Chondrocyte (in vitro differentiated cells): ENCODE measurements at places on chromosomes 2 and 18.

GRCh38 chr2:12718015-12718671 lies 1.4 kb downstream of the TRIB2 start:
- DNase-seq: no peak

- peak; percentile 49 for DNase-seq
These were observed 42.5 kb downstream of the PSD4 start for GRCh38 chr2:113216321-113216720.

DNA sequence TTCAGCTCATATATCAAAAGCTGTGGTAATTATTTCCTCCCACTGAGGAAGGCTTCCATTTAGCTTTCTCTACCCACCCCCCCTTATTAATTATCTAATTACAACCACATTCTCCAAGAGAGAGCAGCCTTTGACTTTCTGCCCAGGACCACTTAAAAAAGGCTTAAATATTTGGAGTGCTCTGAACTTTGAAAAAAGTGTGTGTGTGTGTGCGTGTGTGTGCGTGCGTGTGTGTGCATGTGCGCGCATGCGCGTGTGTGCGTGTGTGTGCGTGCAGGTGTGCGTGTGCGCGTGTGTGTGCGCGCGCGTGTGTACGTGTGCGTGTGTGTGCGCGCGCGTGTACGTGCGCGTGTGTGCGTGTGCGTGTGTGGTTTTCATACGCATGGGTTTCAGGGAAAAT lies 57.8 kb downstream of the TWIST2 start:
- no peak for DNase-seq

- no peak for DNase-seq
These were observed 74.9 kb downstream of the TDRD15 start for GRCh38 chr2:21198637-21199036.

GRCh38 chr2:232900811-232901735 lies 31.0 kb downstream of the SNORC start:
- no peak for DNase-seq

DNA sequence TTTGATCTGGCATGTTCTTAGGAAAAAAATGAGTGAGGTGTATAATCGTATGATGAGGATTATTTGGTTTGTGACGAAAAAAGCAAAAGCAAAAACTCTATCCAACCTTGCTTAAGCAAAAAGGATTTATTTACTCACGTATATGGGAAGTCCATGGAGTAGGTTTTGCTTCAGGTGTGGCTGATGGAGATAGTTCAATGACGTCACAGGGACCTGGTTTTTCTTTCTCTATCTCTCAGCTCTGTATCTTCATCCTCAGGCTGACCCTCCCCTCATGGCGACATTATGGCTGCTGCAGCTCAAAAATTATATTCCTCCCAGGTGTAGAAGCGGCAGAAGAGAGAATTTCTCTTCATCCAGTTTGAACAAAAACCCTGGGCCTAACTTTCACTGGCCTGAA lies 8.9 kb downstream of the TMSB10 start:
- no peak for DNase-seq

- no peak for DNase-seq
These were observed 31.5 kb upstream of the PDIA6 start for GRCh38 chr2:10844097-10844496.

DNA sequence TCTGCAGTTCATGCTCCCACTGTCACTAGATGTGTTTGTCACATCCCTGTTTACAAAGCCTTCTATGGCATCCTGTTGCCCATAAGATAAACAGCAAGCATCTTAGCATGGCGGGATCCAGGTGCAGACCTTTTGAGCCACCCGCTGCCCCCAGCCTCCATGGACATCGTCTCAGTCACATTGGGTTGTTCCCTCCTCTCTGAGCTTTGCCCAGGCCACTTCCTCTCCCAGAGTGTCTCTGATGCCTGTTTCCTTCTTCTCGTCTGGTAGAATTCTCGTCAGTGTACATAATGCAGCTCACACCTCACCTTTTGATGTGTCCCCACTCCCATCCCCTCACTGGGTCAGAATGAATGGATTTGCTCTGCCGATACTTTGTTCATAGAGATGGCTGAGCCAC lies 239.0 kb upstream of the APCDD1 start:
- DNase-seq: no peak

GRCh38 chr2:235643680-235644511 lies 150.1 kb downstream of the AGAP1 start:
- no peak for DNase-seq

GRCh38 chr18:48641981-48642380 lies 103.2 kb downstream of the CTIF start:
- no peak for DNase-seq

- DNase-seq: no peak
These were observed 74.8 kb upstream of the RIOK3 start for GRCh38 chr18:23378302-23378686.

GRCh38 chr2:207530160-207531031 lies 634 bp downstream of the CREB1 start:
- DNase-seq: peak; percentile 86

GRCh38 chr2:2275451-2275850 lies 55.6 kb downstream of the MYT1L start:
- DNase-seq: no peak

GRCh38 chr2:188573453-188573852 lies 281.8 kb downstream of the GULP1 start:
- no peak for DNase-seq

- DNase-seq: no peak
These were observed 31.6 kb downstream of the THNSL2 start for GRCh38 chr2:88201811-88202169.

DNA sequence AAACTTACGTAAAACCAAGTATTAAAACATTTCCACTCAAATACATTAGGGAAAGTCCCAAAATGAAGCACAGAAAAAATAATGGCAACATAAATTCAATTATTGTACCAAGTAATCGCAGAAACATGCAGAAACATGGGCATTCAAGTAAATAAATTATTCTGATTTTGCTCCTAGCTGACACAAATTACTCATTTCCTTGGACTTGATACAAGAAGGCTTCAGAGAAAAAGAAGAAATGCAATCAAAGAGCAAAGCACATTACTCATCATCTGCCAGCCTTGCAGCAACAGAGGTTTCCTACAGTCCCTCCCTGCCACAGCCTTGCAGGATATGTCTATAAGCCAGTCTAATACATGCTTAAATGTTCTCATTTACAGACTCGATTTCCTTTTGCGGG lies 439.8 kb upstream of the LYPD1 start:
- DNase-seq: no peak

GRCh38 chr2:176111309-176111663 lies 4.2 kb downstream of the HOXD11 start:
- DNase-seq: no peak

GRCh38 chr2:240296104-240296406 lies 139.4 kb upstream of the GPC1 start:
- DNase-seq: no peak

DNA sequence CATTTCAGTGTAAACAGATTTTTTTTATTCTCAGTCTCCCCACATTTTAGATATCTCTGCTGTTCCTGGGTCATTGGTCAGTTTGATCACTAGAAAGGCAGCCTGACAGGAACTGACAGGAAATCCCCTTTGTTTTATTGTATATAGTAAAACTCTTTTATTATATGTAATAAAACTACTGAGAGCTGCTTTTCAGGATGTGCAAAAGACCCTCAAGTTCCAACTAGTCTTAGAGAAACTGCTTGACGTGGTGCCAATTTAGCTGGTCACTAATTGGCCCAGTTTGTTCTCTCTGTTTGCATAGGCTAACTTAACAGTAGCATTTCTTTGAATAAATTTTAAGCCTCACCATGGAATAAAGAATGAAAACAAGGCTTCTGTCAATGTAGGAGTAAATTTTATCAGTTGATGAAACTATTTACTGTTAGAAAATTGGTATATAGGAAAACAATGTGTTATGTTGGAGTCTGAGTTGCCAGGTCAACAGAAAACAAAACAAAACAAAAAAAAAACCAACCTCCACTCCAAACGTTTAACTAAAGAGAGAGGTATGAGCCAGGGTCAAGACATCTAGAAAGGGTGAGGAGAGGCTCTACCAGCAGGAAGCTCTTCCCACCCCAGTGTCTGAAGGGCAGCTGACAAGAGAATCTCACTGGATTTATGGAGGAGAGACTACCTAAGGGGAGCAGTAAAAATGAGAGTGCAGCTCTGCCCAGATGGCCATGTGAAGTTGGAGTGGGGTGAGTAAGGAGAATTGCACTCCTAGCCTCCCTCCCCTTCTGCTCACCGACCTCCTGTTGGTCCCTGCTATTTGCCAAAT lies 184.6 kb downstream of the ST6GAL2 start:
- no peak for DNase-seq

- DNase-seq: no peak
These were observed 10.7 kb downstream of the KIF3C start for GRCh38 chr2:25971596-25971995.

GRCh38 chr2:205685314-205686055 lies 3.2 kb downstream of the NRP2 start:
- no peak for DNase-seq

- no peak for DNase-seq
These were observed 315.7 kb upstream of the CWC22 start for GRCh38 chr2:180322781-180323180.

DNA sequence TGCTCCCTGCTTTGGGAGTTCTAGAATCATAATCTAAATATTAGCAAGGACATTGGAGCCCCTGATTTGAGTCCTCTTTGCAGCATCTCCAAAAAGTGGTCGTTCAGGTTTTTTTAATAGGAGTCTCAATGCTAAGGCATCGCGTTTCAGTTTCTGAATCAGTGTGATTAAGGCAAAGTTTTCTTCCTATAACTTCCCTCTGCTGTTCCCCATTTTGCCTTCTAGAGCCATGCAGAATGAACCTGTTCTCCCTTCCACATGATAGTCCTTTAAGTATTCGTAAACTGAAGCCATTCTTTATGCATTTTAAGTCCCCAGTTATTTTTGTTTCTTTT lies 159.5 kb downstream of the PTGR3 start:
- DNase-seq: no peak

DNA sequence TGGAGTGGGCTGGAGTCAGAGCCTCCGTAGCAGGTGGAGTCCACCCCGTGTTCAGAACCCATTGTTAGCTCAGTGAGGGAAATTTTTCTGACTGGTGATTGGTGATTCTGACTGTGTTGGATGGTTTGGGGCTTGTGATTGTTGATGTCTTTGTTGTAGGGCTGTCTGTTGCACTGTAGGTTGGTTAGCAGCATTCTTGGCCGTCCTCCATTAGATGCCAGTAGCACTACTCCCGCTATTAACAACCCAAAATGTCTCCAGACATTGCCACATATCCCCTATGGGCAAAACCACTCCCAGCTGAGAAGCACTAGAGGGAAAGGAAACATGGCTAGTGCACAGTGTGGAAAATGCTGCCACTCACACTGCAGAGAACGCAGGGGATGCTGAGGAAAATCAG lies 51.7 kb downstream of the ARMC9 start:
- DNase-seq: no peak

GRCh38 chr2:217691920-217692666 lies 310.7 kb downstream of the TNS1 start:
- no peak for DNase-seq

- DNase-seq: no peak
These were observed 107.0 kb upstream of the PTPRM start for GRCh38 chr18:7459851-7460770.

DNA sequence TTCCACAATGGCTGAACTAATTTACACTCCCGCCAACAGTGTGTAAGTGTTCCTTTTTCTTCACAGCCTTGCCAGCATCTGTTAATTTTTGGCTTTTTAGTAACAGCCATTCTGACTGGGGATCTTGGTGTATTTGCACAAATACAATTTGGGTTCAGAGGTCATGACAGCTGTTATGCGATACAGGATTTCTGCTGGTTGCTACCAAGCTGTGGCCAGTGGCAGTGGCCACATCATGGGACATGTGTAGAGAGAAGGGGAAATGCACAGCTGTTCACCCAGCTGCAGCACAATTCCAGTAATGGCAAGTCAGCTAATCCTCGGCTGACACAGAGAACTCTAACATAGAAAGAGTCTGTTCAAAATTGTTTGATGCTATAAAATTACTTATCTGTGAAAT lies 21.0 kb upstream of the SELENOI start:
- no peak for DNase-seq

GRCh38 chr2:100757621-100758394 lies 62.1 kb upstream of the NPAS2 start:
- DNase-seq: no peak

- no peak for DNase-seq
These were observed 385.8 kb downstream of the GALR1 start for GRCh38 chr18:77635451-77635850.

GRCh38 chr2:37985333-37985732 lies 60.2 kb downstream of the RMDN2 start:
- DNase-seq: no peak

GRCh38 chr18:78629426-78629825 lies 350.2 kb upstream of the SALL3 start:
- DNase-seq: peak; percentile 86

GRCh38 chr2:144679942-144680341 lies 160.0 kb upstream of the ZEB2 start:
- DNase-seq: no peak

DNA sequence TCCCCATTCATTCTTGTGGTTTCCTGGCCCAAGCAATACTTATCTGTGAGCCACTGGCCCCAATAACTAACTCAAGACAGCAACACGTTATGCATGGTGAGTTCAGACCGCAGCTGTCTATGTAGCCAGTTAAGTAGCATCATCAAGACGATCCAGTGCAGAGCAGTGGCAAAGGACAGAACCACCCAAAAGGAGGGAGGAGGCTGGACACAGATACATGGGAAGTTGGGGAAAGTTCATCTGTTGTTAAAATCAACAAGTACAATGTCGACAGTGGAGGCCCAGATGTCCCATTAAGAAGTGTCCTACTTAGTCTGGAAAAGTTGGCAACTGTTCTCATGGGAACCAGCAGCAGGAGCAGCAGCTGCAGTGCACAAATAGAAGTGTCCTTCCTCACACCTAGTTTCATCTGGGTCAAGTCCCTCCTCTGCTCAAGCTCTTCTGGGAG lies 106.9 kb upstream of the THOC1 start:
- no peak for DNase-seq

GRCh38 chr2:134669731-134670669 lies 48.8 kb downstream of the TMEM163 start:
- no peak for DNase-seq

DNA sequence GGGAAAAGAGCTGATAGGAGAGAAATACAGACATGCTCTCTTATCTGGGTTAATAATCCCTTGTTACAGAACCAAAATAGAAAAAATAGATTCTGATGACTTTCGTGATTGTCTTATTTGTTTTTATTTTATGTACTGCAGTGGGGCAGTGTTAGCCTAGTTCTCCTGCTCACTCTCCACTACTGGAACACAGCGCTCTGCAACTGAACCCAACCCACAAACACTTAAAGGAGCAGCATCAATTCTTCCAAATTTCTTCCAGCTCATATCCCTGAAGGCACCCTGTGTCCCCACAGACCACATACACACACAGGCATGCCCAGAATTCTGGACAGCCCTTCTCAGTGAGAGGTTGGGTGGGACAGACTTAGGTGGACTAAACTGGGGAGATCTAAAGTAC lies 160.6 kb downstream of the SS18 start:
- DNase-seq: no peak
